ENCODE measurements at places on chromosomes 2 and 18.

DNA sequence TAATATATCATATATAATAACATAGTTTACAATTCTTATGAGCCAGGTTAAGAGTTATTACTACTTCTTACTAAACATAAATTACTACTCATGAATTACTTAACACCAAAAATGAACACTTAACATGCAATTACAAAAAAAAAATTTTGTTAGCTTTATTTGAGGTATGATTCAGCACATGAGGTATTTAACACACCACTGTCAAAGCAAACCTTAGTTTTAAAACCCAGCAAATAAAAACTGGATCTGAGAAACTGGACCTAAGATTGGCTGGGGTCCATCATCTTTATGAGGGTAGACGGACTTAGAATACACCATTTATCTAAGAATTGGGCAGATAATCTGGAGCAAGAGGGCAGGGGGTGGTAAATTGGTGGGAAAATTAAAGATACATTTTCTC, 81.8 kb upstream of the CREB1 start:
- no peak for DNase-seq

- DNase-seq: no peak
Measured at GRCh38 chr2:196635156-196635555, 4.4 kb upstream of the CCDC150 start.

DNA sequence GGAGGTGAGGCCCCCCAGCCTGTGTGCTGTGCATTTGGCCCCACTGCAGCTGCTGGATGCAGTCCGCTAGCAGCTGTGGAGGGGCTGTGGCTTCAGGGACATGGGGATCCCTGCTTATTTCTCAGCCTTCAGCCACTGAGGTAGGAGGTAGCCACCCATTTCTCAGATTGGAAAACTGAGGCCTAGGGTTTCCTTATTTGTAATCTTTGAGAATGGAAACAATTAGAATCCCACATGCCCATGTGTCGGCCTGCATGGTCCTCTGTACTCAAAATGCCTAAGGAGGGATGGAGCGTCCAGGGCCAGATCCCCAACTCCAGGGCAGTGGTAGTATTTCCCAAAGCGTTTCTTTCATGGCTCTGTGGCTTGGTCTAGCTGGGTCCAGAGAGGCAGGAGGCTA, 42.1 kb downstream of the TOGARAM2 start:
- no peak for DNase-seq

- DNase-seq: no peak
Measured at GRCh38 chr18:72542984-72543356, 1.2 kb downstream of the CBLN2 start.

- DNase-seq: no peak
Measured at GRCh38 chr2:176184749-176185148, 3.7 kb upstream of the HOXD1 start.

- no peak for DNase-seq
Measured at GRCh38 chr2:144597894-144598593, 78.1 kb upstream of the ZEB2 start.

DNA sequence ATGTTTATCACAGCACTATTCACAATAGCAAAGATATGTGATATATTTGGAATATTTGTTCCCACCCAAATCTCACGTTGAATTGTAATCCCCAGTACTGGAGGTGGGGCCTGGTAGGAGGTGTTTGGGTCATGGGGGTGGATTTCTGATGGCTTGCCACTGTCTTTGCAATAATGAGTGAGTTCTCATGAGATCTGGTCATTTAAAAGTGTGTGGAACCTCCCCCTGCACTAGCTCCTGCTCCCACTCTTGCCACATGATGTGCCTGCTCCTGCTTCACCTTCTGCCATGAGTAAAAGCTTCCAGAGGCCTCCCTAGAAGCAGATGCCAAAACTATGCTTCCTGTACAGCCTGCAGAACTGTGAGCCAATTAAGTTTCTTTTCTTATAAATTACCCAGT, 72.2 kb upstream of the DYNC1I2 start:
- DNase-seq: no peak

DNA sequence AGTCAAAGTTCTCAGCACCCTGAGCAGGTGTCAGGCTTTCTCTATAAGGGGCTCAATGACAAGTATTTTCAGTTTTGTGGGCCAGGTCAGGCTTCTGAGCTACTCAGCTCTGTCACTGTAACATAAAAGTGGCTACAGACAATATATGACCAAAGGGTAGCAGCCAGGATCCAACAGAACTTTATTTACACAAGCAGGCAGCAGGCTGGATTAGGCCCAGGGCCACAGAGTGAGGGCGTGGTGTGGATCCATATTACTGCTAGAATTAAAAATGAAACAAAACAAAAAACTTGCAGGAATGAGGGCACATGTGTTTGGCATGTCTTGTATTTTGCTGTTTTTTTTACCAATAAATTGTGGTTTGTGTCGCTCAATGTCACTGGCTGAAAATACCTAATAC, 143.7 kb downstream of the EIPR1 start:
- DNase-seq: no peak

GRCh38 chr2:215410932-215411285, 25.0 kb downstream of the FN1 start:
- DNase-seq: no peak

- DNase-seq: no peak
Measured at GRCh38 chr2:145029873-145030272, 510.0 kb upstream of the ZEB2 start.

GRCh38 chr2:42865884-42866881, 73.8 kb upstream of the HAAO start:
- no peak for DNase-seq

DNA sequence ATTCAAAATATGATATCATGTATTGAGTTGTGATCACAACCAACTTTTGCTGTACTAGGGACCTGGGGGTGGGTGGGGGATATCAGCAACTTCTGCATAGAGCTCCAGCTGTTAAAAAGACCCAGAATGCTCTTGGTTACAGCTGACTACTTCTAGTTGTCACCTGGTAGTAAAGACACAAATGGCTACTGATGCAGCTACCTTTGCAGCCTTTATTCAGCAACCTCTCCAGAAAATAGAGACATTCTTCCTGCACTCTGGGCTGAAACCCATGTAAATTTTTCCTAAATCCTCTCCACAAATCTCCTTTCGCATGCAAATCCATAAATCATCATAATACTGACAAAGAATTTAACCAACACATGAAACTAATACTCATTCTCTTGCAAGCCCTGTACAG, 238.3 kb downstream of the TCF4 start:
- DNase-seq: no peak

DNA sequence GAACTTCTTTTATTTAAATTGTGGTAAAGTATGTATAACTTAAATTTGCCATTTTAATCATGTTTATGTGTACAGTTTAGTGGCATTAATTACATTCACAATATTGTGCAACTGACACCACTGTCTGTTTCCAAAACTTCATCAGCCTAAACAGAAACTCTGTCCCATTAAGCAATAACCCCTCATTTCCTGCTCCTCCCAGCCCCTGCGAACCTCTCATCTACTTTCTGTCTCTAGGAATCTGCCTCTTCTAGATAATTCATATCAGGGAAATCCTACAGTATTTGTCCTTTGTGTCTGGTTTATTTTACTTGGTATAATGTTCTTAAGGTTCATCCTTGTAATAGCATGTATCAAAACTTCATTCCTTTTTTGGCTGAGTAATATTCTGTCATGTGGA, 75.1 kb downstream of the BOLA3 start:
- no peak for DNase-seq

- DNase-seq: no peak
Measured at GRCh38 chr2:237153181-237153580, 67.5 kb downstream of the COPS8 start.

GRCh38 chr2:98736464-98736889, 5.5 kb upstream of the MGAT4A start:
- DNase-seq: no peak

- no peak for DNase-seq
Measured at GRCh38 chr2:173544641-173545363, 190.1 kb downstream of the CDCA7 start.

- no peak for DNase-seq
Measured at GRCh38 chr2:200662727-200663126, 76.9 kb downstream of the AOX1 start.

DNA sequence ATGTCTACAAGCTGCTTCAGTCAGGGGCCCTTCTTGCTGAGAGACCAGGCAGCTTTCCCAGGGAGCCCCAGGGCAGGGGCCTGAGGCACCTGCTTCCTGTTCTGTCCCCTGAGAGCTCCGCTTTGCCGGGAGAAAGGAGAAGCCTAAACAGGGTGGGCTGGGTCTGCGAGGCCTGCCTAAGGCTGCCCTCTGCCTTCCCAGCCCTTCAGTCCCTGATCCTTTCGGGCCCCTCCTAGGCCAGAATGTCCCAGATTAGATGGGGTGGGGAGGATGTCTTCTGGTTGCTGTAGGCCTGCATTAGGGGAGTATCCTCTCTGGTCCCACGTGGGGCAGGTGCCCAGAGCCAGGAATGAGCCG, 72.4 kb downstream of the TGOLN2 start:
- DNase-seq: no peak

DNA sequence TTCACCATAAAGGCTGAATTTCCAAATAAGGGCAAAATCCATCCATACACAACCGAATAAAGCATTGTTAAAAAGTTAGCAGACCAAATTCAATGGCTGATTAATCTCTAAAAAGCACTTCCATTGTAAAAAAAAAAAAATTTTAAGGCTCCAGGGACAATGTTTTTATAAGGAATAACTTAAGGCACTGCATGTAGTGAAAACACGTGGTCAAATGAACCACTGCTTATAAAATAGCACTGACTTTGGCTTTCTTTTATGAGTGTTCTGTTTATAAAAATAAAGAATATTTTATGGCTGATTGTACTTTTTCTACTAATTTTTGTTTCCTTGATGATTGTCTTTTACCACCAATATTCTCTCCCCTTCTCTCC, 409.3 kb upstream of the KCNH7 start:
- DNase-seq: no peak

- no peak for DNase-seq
Measured at GRCh38 chr2:47506436-47506835, 103.5 kb downstream of the MSH2 start.

GRCh38 chr2:147026664-147027295, 818.0 kb upstream of the ACVR2A start:
- no peak for DNase-seq

DNA sequence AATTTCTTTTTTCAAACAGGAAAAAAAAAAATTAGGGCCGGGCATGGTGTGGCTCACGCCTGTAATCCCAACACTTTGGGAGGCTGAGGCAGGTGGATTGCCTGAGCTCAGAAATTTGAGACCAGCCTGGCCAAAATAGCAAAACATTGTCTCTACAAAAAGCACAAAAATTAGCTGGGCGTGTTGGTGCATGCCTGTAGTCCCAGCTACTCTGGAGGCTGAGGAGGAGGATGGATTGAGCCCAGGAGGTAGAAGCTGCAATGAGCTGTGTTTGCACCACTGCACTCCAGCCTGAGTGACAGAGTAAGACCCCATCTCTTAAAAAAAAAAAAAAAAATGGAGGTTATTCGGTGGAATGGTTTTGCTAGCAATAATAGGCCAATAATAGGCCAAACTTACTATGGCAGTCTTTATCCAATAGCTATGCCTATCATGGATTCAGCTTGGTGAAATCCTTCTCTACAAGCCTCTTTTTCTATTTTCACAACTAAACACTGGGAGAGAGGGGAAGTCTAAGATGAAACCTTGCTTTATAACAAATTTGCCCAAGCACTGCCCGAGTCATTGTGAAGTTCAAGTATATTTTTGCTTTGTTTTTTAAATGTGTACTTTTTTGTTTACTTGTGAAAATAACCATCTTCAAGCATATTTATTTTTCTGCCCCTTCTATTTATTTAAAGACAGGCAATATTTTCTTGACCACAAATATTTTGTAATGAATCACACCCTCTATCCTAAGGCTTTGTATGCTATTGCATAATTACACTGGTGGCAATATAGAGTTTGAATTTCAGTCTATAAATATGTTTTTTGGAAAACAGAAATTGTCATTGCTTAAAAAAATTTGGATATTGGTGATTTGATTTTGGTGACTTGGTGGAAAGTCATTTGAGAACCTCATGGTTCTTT, 20.0 kb upstream of the KYNU start:
- no peak for DNase-seq

DNA sequence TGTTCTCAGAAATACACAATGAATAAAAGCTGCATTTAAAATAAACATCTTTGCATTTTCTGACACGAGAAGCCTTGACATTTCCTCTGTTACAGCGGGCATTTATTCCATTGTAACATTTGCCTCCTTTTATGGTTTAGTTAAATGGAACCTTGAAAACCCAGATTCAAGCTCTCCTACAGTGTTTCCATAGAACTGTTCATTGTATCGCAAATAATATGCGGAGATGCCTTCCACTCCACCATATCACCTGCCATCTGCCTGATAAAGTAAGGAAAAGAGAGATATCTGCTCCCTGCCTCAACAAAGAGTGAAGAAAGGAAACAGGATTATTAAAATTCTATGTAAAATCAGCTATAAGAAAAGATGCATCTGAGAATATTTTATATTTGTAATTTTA, 69.8 kb downstream of the CDH19 start:
- no peak for DNase-seq

GRCh38 chr2:348361-348916, 60.5 kb upstream of the ALKAL2 start:
- DNase-seq: no peak

DNA sequence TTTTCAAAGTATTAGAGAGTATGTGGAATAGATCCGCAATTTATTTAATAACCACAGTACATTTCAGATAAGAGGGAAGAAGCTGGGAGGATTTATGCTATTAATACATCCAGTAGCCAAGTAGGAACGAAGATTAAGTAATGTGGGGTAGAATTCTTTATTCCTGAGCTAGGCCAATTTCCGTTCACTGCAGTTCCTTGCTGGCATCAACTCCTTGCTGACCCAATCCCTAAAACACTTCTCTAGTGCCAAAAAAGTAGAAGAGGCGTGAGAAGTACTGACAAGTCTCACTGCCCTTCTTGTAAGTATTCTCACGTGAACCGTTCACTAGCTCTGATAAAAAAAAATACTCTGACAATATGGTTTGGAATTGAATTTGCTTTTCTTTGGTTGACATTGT, 211.4 kb downstream of the EPHA4 start:
- DNase-seq: no peak

DNA sequence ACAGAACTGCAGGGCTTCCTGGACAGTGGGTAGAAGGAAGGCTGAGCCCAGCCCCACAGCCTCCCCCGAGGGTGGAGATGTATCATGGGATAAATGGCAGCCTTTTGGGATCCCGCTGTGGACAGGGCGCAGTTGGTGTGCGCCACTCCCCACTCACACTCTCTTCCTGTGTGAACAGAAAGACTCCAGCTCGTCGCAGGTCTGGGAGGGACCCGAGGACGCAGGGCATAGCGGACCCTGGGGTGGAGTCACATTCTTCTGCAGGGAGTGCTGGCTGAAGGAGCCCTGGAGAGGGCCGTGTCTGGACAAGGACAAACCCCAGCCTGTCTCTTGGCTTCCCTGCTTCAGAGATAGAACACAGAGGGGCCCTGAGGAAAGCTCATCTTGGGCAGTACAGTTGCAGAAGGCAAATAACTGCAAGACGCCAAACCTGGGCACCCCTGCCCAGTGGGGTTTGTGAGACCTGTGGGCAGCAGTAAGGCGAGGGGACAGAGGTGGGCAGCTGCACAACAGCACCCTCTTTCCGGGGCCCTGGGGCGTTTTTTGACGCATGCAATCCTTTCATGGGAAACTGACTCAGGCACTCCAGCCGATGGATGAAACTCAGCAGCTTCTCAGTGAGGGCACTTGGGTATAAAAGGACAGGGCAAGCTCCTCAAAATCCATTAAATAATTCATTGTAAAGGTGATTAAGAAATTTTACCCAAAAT, 101.9 kb downstream of the USP40 start:
- no peak for DNase-seq

Data from stimulated activated CD8-positive, alpha-beta memory T cell treated with anti-CD3 and anti-CD28 coated beads, Interleukin-7, amount 100 ng/mL, for 4 hours (primary cell).